WTC11 (cell line): ENCODE measurements at places on chromosomes 6 and 20. TPM values are rescaled to one million over a fixed set of nuclear protein-coding genes. Genes with fewer than 3 reads are reported as not detected.

DNA sequence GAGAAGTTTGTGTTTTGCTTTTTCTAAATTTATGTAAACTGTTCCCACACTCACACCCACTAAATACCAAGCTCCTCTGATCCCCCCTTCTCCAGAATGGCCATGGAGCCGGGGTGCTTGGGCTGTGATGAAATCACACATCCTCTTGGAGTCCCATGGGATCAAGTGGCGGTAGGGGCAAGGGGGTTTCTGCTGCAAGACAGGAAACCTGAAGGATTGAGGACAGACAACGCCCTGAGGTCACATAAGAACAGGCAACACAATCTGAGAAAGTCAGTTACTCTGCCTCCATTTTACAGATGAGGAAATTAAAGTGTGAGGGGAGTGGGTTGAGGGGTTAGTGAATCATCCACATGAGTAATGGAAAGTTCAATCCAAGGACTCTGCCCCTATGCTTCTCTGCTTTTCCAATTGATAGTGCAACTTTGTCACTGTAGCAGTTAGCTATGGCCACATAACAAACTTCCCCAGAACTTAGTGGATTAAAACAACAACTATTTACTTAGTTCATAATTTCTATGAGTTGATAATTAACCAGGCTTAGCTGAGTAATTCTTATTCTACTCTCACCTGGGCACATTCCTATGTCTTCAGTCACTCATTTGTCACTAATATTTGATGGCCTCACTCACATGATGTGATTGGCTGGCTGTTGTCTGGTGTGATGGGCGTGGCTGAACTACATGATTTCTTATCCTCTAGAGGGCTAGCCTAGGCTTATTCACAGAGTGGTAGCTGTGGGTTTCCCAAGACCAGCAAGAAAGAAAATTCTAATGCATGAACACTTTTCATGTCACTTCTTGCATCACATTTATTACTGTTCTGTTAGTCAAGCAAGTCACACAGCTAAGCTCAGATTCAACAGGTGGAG lies 311.1 kb upstream of the RNF24 start:
- H3K36me3 ChIP-seq: no peaks in the 10 kb centered on the region
- H3K4me3 ChIP-seq: no peak overlapping the region
- H3K27me3 ChIP-seq: no peaks in the 10 kb centered on the region; the same call in 1 of the 2 replicates
- no peaks in the 10 kb centered on the region for H3K4me1 ChIP-seq

Gene RAMACL
- total RNA-seq: 0.30 to 0.79 TPM (median 0.53 TPM) in 3 replicates

Gene SNRPB
- total RNA-seq: 489 to 539 TPM (median 498 TPM) in 3 replicates

Gene TFAP2A
- 0.27 to 0.42 TPM (median 0.30 TPM) in 3 replicates for total RNA-seq
